ENCODE measurements at places on chromosomes 11 and 22.

DNA sequence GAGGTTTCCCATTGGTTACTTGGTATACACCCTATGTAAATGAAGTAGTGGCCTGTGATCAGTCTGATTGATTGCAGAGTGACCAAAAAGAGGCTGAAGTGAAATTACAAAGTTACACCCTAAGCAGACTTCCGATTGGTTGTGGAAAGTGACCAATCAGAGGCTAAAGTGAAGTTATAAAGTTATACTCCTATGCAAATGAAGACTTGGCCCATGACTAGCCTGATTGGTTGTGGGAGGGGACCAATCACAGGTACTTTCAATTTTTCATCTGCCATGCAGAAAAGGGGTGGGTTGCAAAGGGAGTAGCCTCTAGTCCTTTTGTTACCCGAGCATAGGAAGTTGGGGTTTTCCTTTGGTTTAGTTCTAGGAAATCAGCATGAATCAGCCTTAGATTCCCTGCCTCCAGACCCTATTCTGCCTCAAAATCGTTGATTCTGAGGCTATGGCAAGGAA lies 18.1 kb upstream of the CSTF3 start:
- DNase-seq: no peak

DNA sequence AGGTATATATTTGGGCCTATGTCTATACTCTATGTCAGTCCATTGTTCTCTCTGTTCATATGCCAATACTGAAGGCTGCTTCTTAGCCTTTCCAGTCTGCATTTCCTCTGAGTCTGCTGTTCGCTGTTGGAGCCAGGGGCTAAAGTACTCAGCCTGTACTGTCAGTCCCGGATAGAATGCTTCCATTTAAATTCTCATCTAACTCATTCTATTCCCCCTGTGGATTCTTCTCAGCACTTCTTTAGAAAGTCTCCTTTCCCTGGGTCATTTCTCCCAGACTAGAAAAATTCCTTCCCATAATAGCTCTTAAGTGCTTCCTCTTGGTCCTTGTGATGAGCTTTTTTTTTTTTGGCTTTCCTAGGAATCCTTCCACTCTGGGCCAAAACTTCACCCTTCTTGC lies 293.1 kb downstream of the KIRREL3 start:
- DNase-seq: no peak

GRCh38 chr11:44046182-44046581 lies 1.6 kb upstream of the ACCSL start:
- no peak for DNase-seq

DNA sequence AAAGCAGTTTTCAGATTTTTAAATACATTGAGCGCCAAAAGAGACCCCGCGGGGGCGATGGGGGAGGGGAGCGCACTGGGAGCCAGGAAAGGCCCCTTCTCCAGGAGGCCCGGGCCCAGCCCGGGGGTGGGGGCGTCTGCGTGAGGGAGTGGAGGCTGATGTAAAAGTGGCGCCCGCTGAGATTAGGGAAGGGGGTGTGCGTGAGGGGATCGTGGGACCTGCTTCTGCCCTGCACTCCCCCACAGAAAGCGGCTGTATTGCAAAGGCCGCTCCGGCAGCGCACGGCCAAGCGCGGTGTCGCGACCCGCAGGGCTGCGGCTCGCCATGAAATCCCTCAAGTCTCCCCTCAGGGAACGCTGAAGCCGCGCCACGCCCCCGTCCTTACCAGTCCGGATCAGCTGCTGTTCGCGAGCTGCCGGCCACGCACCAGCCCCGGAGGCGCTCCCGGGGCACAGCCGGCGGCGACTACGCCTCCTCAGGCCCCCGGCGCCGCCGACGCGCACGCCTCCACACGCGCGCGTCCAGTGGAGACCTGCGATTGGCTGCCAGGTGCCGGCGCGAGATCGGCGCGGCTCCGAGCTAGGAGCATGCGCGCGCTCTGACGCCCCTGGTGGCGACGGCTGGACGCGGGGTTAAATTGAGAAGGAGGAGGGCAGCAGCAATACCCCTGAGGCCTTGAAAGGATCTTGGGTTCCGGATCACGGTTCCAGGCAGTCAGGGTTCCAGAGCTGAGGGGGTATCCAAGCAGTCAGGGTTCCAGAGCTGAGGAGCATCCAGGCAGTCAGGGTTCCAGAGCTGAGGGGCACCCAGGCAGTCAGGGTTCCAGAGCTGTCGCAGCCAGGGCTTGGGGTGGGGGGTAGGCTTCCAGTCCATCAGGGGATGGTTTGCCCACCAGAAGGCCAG lies at the start of gene ZNF280B:
TSS of gene ZNF280B (minus strand) at position 469 of the 903 bp plus-strand sequence. CDS start 19,344 bp downstream, outside the sequence.
- DNase-seq: peak; percentile 71

- DNase-seq: no peak
These were observed 355.3 kb upstream of the CCDC90B start for GRCh38 chr11:83641511-83641910.

GRCh38 chr11:68910965-68911364 lies 7.3 kb downstream of the IGHMBP2 start:
- DNase-seq: no peak

DNA sequence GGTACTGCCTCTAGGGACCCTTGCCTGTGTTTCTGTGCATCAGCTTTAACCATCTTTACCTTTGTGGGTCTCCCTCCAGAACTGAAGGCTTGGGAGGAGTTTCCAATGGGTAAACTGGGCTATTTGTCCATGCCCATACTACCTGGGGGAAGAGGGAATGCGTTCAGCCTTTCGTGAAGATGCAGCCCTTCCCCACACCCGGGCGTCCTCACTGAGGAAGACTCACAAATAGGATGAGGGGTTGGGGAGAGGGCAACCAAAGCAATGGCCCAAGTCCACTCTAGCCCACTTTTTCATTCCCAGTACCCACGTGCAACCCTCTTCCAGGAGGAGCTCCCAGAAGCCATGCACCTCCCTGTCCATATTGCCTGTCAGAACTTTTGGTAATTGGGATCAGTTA lies 61.8 kb upstream of the ADA2 start:
- no peak for DNase-seq

GRCh38 chr11:100009728-100010127 lies 677.4 kb upstream of the ARHGAP42 start:
- no peak for DNase-seq

DNA sequence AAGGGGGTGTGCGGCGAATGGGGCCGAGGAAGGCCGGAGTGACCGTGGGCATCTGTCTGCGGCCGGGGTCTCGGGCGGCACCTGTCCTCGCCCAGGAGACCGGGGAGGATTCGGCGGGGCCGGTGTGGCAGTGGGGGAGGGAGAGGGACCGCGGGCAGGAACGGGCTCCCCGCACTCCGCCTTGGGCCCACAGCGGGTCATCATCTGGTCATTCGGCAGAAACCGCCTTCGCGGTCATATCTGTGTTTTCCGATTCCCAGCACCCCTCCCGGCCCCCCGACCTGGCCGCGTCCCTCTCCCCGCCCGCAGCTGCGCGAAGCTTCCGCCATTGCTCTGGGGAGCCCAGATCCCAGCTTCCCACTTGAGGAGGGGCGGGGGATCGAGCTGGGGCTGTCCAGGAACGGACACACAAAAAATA lies 824 bp upstream of the CBX6 start:
- no peak for DNase-seq

DNA sequence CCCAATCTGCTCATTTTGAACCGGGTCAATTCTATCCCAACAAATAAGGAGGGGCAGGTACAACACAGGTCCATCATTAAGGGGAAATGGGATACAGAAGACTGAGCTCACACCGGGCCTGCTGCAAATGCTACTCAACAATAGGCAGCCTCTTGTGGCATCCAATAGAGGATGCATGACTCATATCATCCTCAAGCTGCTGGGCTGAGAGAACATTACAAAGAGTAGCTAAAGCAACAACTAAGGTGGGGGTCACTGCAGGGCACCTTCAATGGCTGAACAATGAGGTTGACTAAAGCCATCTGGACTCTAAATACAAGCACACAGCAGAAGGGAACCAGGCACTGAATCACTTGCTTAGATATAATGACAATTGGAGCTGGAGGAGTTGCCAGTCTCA lies 130.1 kb upstream of the SYN3 start:
- DNase-seq: no peak

DNA sequence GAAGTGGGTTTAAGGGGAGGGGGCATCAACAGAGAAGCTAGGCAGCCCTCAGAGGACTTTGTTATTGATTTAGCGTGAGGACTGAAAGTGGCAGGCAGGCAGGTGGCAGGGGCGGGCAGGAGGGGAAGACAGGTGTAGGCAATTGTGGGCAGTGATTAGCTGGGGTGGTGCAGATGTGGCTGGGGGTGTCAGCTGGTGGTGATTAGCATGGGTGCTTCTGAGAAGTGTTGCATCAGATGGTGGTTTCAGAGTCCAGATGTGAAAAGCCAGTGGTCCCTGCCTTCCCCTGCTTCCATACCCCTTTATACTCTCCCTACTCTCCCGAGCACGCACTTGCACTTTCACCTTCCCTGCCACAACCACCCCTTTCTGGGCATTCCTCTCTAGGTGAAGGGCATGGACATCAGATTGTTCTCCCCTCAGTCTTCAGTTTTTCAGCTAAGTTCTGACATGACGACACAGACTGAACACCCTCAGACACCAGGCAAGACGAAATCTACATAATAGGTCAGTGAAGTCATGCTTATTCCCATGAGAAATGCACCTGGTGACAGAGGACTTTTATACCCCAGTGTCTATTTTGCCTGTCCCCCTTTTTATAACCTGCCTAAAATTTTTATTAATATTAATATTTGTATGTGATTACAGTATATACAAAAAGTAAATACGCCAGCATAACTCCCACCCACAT lies 435.7 kb upstream of the CADM1 start:
- no peak for DNase-seq

DNA sequence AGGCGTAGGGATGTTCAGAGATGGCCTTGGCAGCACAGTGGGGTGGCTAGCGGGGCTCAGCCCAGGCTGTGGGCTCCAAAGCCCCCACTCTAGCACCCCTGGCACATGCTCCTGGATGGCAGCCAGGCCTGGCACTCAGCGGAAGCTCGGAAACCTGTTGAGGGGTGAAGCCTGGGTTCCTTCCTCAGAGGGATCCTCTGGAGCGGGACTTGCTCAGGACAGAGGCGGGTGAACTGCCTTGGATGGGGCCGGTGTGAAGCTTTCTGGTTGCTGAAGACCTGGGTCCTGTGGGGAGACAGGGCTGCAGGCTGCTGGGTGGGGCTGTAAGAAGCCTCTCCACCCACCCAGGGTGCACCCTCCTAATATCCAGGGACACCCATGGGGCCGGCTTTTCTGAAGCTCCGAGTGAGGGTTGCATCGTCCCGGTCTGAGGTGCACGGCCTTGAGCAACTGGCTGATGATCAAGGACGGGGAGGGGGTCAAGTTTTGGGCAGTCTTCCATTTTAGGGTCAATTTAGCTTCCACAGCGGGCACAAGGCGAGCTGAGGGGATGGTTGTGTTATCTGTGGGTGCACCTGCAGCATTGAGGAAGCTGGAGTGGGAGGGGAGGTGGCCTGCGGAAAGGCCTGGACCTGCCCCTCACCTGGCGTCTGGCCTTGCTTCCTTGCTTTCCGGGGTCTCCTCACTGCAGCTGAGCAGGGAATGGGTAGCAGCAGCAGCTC lies 5.2 kb downstream of the MRGPRE start:
- DNase-seq: no peak

DNA sequence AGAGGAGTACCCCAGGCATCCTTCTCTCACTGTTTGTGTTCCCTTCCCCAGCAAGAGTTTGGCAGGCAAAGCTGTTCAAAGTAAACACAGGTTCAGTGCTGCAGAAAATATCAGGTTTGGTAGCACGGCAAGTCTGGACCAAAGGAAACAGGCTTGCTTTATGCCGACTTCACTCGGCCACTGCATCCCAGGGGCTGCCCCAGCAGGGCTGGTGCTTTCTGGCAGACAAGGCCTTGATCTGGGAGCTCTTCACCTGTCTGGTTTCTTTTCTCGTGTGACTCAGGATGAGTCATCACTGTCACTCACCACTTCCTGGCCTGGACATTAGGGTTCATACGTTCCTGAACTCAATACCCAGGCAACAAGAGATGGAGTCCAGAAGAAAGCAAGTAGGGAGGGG lies 52.6 kb upstream of the NAV2 start:
- peak; percentile 78 for DNase-seq

GRCh38 chr22:35913925-35914324 lies 114.7 kb downstream of the RBFOX2 start:
- DNase-seq: no peak

DNA sequence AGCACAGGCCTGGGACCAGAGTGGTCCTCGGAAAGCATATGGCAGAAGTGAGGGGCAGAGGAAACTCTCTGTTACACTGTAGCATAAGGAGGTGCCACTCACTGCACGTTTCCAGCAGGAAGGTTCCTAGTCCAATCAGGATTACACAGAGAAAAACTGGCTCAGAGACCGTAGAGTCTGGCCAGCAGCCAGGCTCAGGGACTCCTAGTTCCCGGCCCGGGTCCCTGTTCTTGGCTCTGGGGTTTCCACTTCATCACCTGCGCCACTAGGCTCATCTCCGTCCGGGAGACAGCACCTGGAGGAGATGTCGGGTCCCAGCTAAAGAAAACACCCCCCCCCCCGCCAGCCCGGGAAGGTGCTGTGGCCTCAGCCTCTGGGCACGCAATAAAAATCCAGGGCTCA lies 1.1 kb downstream of the TTLL12 start:
- no peak for DNase-seq

GRCh38 chr11:123173040-123173855 lies 21.8 kb downstream of the CLMP start:
- DNase-seq: no peak

GRCh38 chr11:62592989-62593421 lies 1.7 kb upstream of the TUT1 start:
- DNase-seq: no peak

DNA sequence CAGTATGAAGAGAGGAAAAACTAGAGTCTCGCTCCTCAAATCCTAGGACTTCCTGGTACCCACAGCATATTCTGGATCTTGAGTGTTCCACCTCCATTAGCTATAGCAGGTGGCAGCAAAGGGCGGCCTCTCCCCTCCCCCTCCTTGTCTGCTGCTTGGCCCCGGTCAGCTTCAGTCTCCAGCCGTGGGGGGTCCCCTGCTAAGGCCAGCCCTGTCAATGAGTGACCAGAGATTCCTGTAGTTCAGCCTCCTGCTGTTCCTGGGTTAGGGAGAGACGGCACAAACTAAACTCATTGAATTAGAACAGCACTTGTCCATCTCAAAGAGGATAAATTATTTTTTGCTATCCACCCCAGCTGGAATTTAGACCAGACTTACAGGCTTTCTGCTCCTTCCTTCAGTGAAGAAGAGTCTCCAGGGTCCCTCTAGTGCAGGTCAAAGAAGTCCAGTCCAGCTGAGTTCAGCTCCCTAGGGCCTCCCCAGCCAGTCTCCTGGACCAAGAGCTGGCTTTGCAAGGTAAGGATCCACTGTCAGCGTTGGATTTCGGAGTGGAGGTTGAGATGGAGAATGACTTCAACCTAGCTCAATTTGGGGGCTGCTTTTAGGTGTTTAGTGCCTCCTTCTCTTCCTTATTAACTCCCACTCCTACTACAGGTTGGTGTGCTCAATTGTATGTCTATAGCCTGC lies 1.1 kb upstream of the PHLDB1 start:
- DNase-seq: no peak
